Activated CD4-positive, alpha-beta memory T cell treated with anti-CD3 and anti-CD28 coated beads for 36 hours (primary cell): ENCODE measurements at places on chromosomes 2 and 18. TPM values are rescaled to one million over a fixed set of nuclear protein-coding genes. Genes with fewer than 3 reads are reported as not detected.

DNA sequence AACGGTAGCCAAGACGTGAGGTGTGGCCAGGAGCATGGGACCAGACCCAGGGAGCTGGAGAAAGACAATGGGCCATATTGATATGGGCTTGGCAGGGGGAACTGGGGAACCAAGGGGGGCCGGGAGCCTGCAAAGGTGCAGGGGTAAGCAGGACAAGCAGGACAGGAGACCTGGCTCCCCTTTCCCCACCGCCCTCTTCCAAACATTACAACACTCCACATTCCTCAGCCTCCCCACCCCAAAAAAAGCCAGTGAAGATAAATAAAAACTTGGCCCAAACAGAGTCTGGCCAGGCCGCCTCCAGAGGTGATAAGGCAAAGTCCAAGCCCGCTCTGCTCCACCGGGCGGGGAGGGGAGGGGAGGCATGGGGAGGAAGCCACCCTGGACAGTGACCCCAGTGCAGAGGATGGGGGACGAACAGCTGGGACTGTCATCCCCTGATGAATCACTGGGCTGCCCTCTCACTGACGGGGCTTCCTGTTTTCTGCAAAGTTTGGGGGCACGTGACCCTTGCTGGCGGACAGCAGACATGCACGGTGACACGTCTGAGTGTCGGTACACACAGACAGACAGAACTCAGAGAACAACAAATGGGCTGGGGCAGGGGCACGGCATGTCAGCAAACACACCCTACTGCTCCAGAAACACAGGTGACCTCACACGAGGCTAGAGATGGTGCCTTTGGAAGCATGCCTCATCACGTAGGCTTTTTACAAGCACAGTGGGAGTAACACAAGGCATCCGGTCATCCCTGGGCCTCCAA is 100.2 kb downstream of the TNS1 start:
- peak; percentile 26 for DNase-seq

DNA sequence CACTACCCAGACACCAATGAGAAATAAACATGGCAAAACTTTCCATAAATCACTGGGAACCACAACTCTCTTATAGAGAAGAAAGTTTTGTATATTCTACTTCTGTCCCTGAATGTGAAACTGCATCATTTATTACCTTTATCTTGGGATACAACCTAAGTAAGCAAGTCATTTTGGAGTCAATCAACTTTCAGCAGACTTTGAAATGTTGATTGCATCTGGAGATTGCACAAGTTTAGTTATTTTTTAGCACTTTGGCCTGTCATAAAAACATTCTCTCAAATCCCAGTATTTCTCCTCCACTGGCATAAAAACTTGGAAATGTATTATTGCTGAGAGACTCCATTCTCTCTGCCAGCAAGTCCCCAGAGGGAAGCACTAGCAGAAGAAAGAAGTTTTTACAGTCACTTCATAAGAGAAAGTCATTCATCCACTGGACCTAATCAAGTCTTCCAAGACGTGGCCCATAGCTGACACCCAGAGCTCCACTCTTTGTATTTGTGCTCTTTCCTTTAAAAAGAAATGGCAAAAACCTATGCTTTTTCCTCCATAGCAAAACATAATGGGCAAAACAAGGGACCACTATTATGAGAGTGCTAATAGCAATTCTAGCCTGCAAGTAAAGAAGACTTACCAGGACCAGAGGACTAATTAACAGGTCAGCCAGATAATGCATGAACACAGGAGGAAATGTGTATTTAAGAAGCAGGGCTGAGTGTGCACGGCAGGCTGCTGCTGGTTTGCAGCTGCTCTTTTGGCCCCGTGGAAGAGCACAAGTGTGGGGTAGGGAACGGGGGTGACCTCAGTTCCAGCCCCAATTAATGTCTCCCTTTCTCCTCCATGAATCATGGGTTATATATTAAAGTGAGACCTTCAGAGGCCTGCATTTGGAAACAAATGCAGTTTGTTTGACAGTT is 171.5 kb downstream of the INO80D start:
- no peak for DNase-seq

DNA sequence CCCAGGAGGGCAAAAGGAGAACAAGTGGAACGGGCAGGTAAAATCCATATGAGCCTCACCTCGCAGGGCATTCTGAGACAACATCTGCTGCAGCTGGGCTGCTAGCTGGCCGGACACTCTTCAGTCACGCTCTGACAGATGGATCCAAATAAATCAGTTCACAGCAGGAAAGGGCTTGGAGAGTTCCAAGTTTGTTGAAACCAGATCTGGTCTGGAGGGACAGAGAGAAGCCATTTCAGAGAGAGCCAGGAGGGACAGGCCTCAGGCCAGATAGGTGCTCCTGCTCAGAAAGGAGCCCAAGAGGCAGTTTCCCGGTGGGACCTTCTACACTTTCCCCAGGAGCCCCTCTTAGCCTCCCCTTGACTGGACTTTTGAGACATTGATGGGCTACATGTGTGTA is 28.2 kb upstream of the TNP1 start:
- no peak for DNase-seq

DNA sequence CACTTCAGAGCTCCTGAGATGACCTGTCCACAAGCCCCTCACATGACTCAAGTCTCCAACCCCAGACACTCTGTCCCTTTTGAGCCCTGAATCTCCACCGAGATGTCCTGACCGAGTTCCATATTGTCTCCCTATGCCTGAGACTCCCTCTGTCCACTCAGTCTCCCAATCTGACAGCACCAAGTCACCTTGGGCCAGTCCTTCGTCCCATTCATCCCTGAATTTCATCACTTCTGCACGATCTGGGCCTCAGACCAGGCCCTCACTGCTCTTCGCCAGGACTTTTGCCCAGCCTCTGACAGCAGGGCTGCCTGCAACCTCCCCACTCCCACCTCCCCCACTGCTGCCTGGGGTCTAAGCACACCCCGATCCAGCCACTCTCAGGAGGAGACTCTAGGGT is 4.3 kb upstream of the MOCOS start:
- no peak for DNase-seq

- no peak for DNase-seq
Measured at GRCh38 chr2:236171680-236172254, 3.6 kb upstream of the GBX2 start.

GRCh38 chr2:220513573-220514288 is 886.3 kb downstream of the SLC4A3 start:
- no peak for DNase-seq

DNA sequence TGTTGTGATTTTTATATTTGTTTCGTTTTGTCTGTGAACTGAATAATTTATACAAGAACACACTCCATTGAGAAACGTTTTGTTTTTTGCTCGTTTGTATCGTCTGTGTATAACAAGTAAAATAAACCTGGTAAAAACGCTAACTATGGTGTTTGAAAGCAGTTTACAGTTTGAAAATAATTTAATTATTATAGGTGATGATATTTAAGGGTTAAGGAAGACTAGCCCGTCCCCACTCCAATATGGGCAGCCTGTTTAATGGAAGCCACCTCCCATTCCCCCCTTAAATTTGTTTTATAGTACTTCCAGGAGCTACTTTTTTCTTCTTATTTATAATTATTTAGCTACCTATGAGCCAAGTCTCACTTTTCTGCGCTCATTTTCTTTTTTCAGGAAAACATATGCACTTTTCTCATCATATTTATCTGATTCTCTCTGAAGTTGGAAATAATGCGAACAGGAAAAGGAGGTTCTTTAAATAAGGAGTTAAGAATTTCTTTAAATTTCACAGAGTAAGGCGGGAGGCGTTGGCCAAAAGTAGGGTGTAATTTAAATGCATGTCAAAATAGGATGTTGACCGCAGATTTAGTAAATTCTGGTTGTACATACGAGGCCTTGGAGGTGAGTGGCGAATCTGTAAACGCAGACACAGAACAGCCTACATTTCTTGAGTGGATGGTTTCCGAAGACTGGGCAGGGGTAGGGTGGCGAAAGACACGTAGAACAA is 9.8 kb downstream of the TBR1 start:
- DNase-seq, result no peak

- DNase-seq, result peak; percentile 81
Measured at GRCh38 chr2:181456660-181457120, 496 bp upstream of the ITGA4 start.

DNA sequence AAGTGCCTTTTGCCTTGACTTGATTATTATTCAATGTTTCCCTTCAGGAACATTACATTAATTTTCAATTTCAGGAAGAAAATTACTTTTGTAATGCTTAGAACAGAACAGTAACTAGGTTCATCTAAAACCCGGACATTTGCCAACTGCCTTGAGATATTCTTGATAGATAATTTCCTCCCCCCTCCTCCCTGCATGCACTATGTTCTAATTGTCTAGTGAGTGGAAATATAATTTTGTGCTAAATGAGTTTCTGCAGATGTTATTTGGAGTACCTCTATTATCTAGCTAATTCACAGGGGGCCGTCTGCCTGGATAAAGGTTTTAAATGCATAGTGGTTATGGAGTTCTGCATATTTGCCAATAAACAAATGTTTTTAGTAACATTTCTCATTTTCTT is 200.3 kb upstream of the SLC39A10 start:
- no peak for DNase-seq

DNA sequence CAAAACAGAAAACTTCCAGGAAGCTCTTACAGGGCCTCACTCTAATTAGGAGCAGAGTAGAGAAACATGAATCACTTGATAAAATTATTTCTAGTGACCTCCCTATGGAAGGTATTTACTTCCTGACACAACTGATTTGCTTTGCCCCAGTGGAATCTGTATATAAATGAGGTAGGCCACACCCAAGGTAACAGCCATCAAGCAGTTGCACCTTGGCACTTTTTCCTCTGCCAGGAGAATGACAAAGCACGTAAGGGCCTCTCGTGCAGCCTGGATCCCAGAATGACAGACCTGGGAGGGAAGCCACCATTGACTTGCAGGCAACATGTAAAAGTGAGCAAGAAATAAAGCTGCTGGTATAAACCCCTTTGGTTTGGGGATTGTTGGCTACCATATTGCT is 620.0 kb upstream of the SLC39A10 start:
- DNase-seq, result no peak

GRCh38 chr2:233831011-233831721 is 23.2 kb downstream of the HJURP start:
- peak; percentile 5 for DNase-seq

DNA sequence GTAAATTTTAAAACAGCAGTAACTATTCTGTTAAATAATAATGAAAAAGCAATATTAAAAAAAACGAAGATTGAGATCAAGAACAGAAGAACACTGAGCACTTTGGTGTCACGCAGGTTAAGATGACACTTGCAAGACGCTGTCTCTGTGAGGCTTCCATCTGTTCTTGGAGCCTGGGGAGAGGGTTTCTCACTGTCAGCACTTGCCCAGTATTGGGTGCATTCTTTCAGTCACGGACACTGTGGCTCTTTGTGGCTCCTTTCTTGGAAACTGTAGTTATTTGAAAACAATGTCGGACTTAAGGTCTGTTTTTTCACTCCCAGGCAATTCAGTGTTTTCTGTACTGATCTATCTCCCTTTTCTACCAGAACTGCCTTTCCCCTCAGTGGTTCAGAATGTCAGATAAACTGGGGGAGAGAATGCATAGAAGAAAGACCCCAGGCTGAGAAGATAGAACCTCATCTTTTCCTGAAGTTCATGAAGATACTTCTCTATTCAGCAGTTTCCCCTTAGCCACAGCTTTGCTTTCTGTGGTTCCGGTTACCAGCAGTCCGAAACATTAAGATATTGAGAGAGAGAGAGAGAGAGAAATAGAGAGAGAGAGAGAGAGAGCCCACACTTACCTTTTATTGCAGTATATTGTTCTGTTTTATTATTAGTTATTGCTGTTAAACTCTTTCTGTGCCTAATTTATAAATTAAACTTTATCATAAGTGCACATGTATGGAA is 283.3 kb downstream of the DCDC2C start:
- no peak for DNase-seq

- DNase-seq, result no peak
Measured at GRCh38 chr18:40866968-40867367, 1088.1 kb upstream of the PIK3C3 start.

GRCh38 chr2:222450021-222450420 is 25.7 kb downstream of the SGPP2 start:
- DNase-seq, result no peak

GRCh38 chr2:30894498-30895119 is 87.4 kb upstream of the CAPN13 start:
- no peak for DNase-seq

DNA sequence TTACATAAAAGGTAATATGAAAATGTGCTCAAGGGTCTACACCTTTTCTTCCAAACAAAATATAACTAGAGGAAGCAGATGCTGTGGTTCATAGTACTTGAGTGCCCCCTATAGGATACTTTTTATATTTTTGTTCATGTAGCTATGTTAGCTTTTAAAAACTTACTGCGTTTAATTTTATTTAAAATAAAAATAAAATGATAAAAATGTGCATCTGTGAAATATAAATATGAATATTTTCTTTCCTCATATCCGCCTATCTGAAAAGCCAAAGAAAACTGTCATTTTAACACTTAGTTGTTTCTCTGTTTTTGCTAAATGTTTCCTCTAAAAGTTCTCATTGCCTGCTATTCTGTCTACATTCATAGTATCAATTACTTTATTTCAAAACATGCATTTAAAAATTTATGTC is 9.6 kb upstream of the LRP1B start:
- no peak for DNase-seq

DNA sequence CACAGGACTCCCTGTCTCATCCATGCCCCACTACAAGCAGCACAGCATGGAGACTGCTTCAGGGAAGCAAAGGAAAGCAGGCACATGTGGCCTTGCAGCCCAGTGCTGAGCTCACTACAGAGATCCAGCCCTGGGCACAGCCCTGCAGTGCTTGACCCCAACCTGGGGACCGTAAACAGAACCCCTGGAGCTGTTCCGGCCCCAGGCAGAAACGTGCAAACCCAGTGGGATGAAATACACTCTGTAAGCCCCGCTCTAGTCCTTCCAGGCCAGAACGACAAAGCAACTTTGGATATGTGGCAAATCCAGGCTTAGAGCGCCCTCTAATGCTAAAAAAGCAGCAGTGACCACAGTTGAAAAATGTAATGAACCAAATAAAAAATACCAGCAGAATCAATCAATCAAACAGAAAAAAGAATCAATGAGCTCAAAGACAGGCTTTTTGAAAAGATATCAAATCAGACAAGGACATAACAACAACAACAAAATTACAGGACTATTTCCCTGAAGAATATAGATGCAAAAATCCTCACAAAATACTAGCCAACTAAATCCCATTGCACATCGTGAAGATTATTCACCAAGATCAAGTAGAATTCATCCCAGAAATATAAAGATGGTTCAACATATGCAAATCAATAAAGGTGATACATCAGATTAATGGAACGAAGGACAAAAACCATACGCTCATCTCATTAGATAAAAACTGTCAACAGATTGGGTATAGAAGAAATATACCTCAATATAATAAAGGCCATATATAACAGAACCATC is 45.6 kb downstream of the ZNF519 start:
- DNase-seq, result no peak

GRCh38 chr2:169348321-169349024 is 13.9 kb downstream of the LRP2 start:
- DNase-seq, result no peak

The GCG gene
- total RNA-seq, result not detected

The RMND5A gene
- 30.1 TPM for total RNA-seq

The ERMN gene
- 0.82 TPM for total RNA-seq

The ASAP2 gene
- 0.97 TPM for total RNA-seq

The CCDC148 gene
- not detected for total RNA-seq

The MEIS1 gene
- not detected for total RNA-seq

The NEUROD1 gene
- total RNA-seq, result not detected

The STRADB gene
- total RNA-seq, result 19.8 TPM

The LOXHD1 gene
- total RNA-seq, result not detected

The RPRM gene
- total RNA-seq, result not detected

The GATA6 gene
- 0.07 TPM for total RNA-seq

The TXNDC2 gene
- total RNA-seq, result not detected

The TP53I3 gene
- total RNA-seq, result 0.90 TPM
